Stimulated activated CD4-positive, alpha-beta T cell treated with anti-CD3 and anti-CD28 coated beads, Interleukin-2, amount 100 ng/mL, for 4 hours (primary cell): ENCODE measurements at places on chromosomes 16 and 17.

- no peak for DNase-seq
Observed at GRCh38 chr17:38541281-38541680, 64.5 kb downstream of the SRCIN1 start.

GRCh38 chr17:57068222-57068658 lies 16.8 kb upstream of the AKAP1 start:
- DNase-seq = no peak

DNA sequence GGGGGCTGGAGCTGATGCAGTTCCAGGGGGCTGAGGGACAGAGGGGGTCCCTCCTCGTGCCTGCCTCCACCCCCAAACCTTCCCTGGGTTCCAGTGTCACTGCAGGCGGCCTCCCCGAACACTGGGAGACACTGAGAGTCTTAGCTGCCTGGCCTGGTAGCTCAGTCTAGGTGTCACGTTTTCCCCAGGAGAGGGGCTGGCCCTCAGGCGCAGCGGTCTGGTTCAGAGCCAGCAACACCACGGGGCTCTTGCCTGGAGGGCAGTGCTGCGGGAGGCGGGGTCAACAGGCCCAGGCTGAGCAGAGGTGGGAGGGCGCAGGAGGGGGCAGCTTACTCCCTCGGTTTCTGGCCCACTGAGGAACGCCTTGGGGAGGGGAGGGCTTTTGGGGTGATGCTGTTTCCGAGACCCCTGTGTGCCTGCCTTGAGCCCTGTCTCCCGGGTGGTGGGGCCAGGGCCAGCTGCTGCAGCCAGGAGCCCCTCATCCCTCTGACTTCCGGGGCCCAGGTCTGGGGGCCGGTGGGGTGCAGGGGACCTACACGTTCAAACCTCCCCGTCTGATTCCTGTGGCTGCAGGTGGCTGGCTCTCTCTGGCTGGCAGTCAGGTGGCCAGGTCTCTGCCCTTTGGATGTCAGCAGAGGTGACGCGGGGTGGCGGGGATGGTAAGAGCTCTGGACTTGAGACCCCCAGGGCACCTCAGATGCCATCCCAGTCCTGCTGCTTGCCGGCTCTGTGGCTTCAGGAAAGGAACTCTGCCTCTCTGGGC lies 89.3 kb upstream of the GSE1 start:
- no peak for DNase-seq

DNA sequence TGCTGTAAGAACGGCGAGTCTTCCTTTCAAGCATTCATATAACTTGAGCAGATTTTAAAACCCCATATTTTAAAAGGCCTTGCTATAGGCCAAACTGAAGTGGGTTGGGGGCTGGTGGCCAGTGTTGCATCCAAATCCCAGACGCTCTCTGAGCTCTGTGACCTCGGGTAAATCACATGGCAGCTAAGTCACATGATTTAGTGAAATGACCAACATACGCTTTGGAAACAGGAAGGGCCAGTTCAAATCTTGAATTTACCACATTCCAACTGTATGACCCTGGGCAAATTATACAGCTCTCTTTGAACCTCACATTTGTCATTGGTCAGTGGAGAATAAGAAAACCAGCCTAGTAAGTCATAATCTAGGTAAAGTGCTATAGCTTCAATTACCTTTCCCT lies 519.3 kb downstream of the HAPSTR1 start:
- DNase-seq = no peak

GRCh38 chr17:30236766-30237165 lies 1.3 kb upstream of the SLC6A4 start:
- no peak for DNase-seq

GRCh38 chr17:38439436-38439835 lies 11.2 kb downstream of the ARHGAP23 start:
- no peak for DNase-seq

DNA sequence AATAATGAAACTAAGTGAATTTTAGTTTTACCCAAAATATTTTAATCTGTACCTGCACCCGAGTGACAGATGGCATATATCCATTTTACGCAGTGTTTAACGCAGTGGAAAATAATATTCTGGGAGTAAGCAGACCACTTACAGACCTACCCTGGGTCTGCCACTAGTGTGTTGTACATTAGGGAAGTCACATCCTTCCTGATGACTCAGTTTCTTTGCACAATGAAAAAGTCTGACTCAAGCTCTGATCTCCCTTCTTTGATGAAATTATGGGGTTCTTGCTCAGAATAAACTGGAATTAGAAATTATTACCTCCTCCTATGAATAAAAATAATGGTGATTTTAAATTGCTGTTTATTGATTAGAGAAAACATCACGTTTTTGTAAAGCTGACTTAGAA lies 123.2 kb upstream of the AXIN2 start:
- no peak for DNase-seq

GRCh38 chr16:27273330-27273669 lies 4.7 kb upstream of the NSMCE1 start:
- DNase-seq = no peak

- no peak for DNase-seq
Observed at GRCh38 chr17:38789185-38789584, 10.2 kb downstream of the PIP4K2B start.

- DNase-seq = no peak
Observed at GRCh38 chr17:81885869-81886548, 5.4 kb downstream of the ALYREF start.

- DNase-seq = no peak
Observed at GRCh38 chr16:8686031-8686621, 11.7 kb downstream of the ABAT start.

DNA sequence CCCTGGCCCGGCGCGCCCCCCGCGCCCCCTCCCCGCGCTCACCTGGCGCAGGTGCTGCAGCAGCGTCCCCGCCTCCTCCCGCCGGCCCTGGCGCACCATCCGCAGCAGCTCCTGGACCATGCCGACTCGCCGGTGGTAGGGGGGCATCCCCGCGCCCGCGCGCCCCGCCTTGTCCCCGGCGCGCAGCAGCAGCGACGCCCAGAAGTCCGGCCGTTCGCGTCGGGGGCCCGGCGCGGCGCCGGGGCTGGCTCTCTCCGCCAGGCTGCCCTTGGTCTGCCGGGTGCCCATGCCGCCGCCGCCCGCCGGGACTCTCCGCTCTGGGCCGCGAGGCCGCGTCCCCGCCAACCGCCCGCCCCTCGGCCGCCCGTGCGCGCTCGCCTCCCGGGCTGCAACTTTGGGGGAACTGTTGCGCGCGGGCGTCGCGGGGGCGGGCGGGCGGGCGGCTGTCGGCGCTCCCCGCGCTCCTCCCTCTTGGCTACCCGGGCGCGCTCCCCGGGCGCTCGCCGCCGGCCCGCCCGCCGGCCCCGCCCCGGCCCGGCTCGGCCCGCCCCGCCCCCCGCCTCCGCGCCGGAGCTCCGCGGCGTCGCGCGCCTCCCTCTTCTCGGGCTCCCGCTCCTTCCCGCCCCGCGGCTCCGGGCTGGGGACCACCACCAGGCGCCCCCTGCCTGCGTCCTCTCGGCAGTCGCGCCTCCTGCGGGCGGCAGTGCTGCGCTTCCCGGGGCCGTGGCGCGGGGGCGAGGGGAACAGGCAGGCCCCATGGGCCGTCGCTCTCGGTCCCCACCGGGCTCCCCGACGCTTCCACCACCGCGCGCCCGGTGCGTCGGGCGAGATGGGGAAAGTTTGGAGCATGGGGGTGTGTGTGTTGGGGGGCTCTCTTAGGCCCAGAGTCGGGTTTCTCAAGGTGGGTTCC lies at the start of gene LRRC75A:
Gene LRRC75A, minus strand, starts transcription at position 491 of the 910 bp plus-strand sequence. Its CDS starts 203 bp downstream, at position 288.
- peak; percentile 42 for DNase-seq

DNA sequence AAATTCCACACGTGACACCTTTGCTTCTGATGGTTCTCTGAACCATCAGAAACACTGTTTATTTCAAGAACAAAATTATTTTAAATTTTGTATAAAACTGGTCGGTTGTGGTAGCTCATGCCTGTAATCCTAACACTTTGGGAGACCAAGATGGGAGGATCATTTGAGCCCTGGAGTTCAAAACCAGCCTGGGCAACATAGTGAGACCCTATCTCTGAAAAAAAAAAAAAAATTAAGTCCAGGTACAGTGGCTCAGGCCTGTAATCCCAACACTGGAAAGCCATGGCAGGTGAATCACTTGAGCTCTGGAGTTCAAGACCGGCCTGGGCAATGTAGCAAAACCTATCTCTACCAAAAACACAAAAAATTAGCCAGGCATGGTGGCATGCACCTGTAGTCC lies 8.3 kb upstream of the KANSL1 start:
- no peak for DNase-seq

DNA sequence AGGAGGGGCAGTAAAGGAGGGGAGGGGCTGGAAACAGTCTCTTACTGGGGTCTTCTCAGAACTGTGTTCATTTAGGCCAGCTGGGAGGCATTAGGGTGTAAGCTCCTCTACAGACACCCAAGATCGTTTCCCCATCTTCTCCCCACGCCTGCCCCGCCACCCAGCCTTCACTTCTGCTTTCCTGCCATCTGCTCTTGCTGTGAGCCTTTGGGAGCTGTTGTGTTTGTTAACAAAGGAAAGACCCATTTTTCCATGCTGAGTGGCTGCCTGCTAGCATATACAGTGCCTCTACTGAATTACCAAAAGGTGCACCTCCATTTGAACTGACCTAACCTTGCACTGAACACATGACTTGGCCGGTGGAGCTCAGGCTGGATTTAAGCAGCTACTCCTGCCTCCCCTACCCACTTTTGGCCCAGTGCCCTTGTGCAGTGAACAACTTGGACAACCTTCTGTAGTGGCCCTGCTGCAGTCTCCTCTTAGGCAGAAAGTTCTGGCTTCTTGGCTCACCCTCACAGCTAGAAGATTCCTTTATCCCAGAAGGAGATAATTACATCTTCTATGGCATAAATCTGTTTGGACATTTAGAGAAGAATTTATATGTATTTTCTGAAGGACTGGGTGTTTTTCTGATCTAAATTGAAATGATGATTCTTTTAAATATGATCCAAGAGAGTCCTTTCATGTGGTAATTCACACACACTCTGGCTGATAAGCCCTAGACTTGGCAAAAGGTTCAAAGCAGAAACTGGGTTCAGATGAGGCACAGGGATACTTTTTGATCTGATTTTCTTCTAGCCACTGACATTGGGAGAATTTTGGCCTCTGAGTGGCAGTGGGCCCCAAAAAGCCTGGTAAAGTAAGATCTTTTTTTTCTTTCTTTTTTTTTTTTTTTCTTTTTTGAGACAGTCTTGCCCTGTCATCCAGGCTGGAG lies 81.9 kb upstream of the HNF1B start:
- DNase-seq = no peak
